ENCODE measurements at places on chromosomes 5 and 9. TPM values are rescaled to one million over a fixed set of nuclear protein-coding genes. Genes with fewer than 3 reads are reported as not detected.
A peak's percentile ranks its signal among the peaks of the same experiment; 100 is the strongest.

- no peak overlapping the region for H3K27ac ChIP-seq
- no peaks in the 10 kb centered on the region for H3K36me3 ChIP-seq
- H3K27me3 ChIP-seq, result no peaks in the 10 kb centered on the region
- no peak overlapping the region for H3K4me3 ChIP-seq
Observed at GRCh38 chr9:130240410-130241197, 25.0 kb upstream of the HMCN2 start.

GRCh38 chr9:7067169-7067568 is 309.4 kb downstream of the KDM4C start:
- no peak overlapping the region for H3K4me3 ChIP-seq
- peaks cover 4% of the 10 kb centered on the region for H3K36me3 ChIP-seq
- H3K4me1 ChIP-seq, result no peaks in the 10 kb centered on the region
- no peak overlapping the region for H3K27ac ChIP-seq
- no peak for DNase-seq

DNA sequence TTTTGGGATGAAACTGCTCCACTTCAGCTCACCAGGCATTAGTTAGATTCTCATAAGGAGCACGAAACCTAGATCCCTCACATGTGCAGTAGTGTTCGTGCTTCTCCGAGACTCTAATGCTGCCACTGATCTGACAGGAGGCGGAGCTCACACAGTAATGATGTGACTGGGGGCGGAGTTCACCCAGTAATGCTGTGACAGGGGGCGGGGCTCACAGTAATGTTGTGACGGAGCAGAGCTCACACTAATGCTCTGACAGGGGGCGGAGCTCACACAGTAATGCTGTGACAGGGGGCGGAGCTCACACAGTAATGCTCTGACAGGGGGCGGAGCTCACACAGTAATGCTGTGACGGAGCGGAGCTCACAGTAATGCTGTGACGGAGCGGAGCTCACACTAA is 27.1 kb upstream of the LRRC14B start:
- peaks cover 5% of the 10 kb centered on the region for H3K4me1 ChIP-seq
- no peak overlapping the region for H3K27ac ChIP-seq
- no peaks in the 10 kb centered on the region for H3K27me3 ChIP-seq
- DNase-seq, result no peak

GRCh38 chr5:57422993-57423392 is 59.6 kb downstream of the ACTBL2 start:
- DNase-seq, result peak; percentile 46
- no peak overlapping the region for H3K4me3 ChIP-seq
- no peaks in the 10 kb centered on the region for H3K27me3 ChIP-seq
- no peaks in the 10 kb centered on the region for H3K4me1 ChIP-seq

- H3K27me3 ChIP-seq, result no peaks in the 10 kb centered on the region
- H3K36me3 ChIP-seq, result no peaks in the 10 kb centered on the region
- DNase-seq, result no peak
- H3K4me1 ChIP-seq, result no peaks in the 10 kb centered on the region
- no peak overlapping the region for H3K4me3 ChIP-seq
- H3K27ac ChIP-seq, result no peak overlapping the region
Observed at GRCh38 chr9:16446636-16447035, 423.8 kb downstream of the BNC2 start.

GRCh38 chr5:140429724-140430123 is 28.1 kb downstream of the ANKHD1 start:
- H3K27ac ChIP-seq, result no peak overlapping the region
- peaks cover 6% of the 10 kb centered on the region for H3K4me1 ChIP-seq
- no peak for DNase-seq
- H3K27me3 ChIP-seq, result no peaks in the 10 kb centered on the region
- no peak overlapping the region for H3K4me3 ChIP-seq
- H3K36me3 ChIP-seq, result no peaks in the 10 kb centered on the region

DNA sequence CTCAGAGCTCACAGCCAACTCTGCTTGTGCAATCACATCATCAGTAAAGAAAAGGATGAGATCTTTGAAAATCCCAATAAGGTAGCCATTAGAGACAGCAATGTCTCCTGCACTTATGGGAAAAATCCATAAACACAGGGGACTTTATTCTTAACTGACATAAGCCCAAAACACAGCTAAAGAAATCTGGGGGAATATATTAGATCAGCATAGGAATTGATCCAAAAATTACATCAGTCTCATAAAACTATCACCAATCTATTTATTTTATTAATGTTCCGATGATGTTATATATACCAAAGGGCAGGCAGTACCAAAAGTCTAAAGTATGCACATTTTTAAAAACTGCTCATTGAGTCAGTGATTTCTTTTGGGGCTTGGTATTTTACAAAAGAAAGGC is 6.9 kb downstream of the MRPS27 start:
- H3K27me3 ChIP-seq, result no peaks in the 10 kb centered on the region
- no peak overlapping the region for H3K4me3 ChIP-seq
- DNase-seq, result no peak
- H3K4me1 ChIP-seq, result peaks cover 4% of the 10 kb centered on the region
- H3K36me3 ChIP-seq, result peaks cover 49% of the 10 kb centered on the region
- no peak overlapping the region for H3K27ac ChIP-seq

GRCh38 chr5:83827111-83827557 is 106.5 kb upstream of the HAPLN1 start:
- no peaks in the 10 kb centered on the region for H3K27me3 ChIP-seq
- no peak overlapping the region for H3K4me3 ChIP-seq
- H3K36me3 ChIP-seq, result no peaks in the 10 kb centered on the region
- no peak for DNase-seq
- no peak overlapping the region for H3K27ac ChIP-seq
- H3K4me1 ChIP-seq, result no peaks in the 10 kb centered on the region

- DNase-seq, result peak; percentile 86
- H3K4me1 ChIP-seq, result peaks cover 41% of the 10 kb centered on the region
- H3K36me3 ChIP-seq, result peaks cover 34% of the 10 kb centered on the region
- peak overlapping the region; percentile 21 for H3K4me3 ChIP-seq
Observed at GRCh38 chr9:136902259-136902821, 16.0 kb downstream of the TRAF2 start.

- peaks cover 3% of the 10 kb centered on the region for H3K27me3 ChIP-seq
- no peak overlapping the region for H3K27ac ChIP-seq
- no peaks in the 10 kb centered on the region for H3K36me3 ChIP-seq
- H3K4me1 ChIP-seq, result no peaks in the 10 kb centered on the region
- no peak for DNase-seq
- H3K4me3 ChIP-seq, result no peak overlapping the region
Observed at GRCh38 chr9:71483436-71483835, 284.9 kb downstream of the CEMIP2 start.

DNA sequence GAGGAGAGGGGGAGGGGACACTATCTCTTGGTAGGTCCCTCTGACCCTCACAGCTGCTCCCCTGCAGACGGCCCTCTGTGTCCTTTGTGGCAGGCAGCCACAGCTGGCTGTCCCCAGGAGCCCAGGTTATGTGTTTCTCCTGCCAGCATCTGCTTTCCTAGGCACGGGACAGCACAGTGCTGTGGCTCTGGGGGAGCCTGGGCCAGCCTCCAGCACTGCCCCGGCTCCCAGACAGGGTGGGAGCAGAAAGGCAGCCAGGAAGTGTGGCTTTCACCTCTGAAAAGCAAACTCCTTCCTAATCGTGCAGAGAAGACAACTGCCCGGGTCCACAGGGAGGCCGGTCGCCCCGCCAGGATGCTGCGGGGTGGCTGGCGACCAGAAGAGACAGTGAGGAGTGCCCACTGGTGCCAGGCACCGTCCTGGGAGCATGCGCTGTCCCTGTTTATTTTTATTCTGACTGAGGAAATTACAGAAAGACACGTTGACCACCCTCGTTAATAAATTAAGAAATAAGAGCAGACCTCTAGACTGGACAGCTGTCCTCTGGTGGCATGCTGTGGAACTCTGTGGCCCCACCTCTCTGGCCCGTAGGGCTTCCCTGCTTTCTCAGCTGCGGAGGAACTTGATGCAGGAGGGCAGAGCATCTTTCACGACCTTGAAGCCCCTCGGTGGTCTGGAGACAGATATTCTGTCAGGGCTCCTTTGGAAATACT is 240.3 kb downstream of the FANCC start:
- H3K27ac ChIP-seq, result peak overlapping the region; percentile 37
- no peak for DNase-seq
- H3K27me3 ChIP-seq, result no peaks in the 10 kb centered on the region
- peaks cover 60% of the 10 kb centered on the region for H3K4me1 ChIP-seq

DNA sequence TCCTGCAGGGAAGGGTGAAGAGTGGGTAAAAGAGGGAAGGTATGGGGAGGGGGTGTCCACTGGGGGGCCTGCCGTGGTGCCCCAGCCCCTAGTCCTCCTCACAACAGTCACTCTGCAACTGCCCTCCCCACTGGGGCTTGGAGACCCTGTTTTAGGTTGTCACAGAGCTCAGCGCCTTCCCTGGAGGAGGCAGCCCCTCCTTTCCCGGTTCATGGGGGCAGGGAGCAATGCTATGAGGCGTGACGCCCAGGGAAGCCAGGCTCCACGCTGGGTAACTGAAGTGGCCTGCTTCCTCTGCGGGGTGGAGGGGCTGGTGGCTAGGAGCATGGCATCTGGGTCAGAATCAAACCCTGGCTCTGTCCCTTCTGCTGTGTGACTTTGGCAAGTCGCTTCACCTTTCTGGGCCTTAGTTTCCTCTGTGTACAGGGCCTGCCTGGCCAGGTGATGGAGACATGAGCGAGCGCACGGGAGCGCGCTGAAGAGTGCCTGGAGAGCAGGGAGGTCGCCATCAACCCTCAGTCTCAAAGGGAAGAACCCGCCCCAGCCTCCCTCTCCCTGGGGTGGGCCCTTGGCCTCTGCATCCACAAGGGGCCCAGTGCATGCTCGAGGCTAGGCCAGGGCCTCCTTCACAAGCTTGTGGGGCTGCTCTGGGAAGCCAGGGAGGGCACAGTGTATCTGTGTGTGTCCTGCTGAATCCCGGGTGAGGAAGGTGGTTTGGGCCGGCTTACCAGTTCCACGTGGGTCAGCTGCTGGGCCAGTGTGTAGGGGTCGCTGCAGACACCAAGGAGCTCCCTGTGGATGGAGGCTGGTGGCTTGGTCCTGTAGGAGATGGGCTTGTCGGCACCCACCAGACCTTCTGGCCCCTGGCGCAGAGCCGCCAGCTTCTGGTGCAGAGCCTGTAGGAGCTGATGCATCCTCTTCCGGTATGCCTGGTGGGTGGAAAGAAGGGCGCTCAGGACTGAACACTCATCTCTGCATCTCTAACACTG is 56.4 kb upstream of the RNF130 start:
- no peak for DNase-seq
- H3K4me1 ChIP-seq, result no peaks in the 10 kb centered on the region
- H3K4me3 ChIP-seq, result no peak overlapping the region
- H3K27ac ChIP-seq, result no peak overlapping the region

GRCh38 chr9:71755230-71755629 is 13.1 kb downstream of the CEMIP2 start:
- no peaks in the 10 kb centered on the region for H3K27me3 ChIP-seq
- no peak overlapping the region for H3K27ac ChIP-seq
- DNase-seq, result no peak
- H3K4me3 ChIP-seq, result no peak overlapping the region
- H3K4me1 ChIP-seq, result peaks cover 35% of the 10 kb centered on the region

CD274 gene
- total RNA-seq, result 16.5 TPM

TMEM252 gene
- 0.30 TPM for total RNA-seq

TGFBI gene
- 140 TPM for total RNA-seq

ENC1 gene
- total RNA-seq, result 18.8 TPM

CCDC180 gene
- total RNA-seq, result 11.3 TPM

FREM1 gene
- 4.3 TPM for total RNA-seq
